ENCODE measurements at places on chromosomes 2 and 18. TPM values are rescaled to one million over a fixed set of nuclear protein-coding genes. Genes with fewer than 3 reads are reported as not detected.

Gene SERPINB13
- not detected for total RNA-seq

Gene GMCL1
- 9.5 TPM for total RNA-seq

Gene IL1F10
- not detected for total RNA-seq

Gene GPR39
- total RNA-seq = 4.0 TPM

DNA sequence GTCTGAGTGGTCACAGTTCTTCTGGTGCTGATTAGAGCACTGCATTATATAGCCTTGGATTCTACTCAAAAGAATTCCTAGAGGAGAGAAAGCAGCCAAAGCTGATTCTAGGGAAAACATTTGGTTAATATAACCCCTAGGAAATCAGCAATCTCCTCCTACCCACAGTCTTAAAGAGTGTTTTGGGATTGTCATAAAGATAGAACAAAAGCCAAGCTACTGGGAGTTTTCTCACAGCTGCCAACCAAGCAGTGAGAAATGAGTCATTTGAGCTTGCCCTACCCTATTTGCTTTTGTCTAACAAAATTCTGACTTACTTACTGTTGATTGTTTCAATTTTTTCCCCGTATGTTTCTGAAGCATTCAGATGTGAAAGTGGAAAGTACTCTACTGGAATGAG lies 469.3 kb downstream of the PLCL1 start:
- DNase-seq = peak; percentile 10

GRCh38 chr2:191165176-191165643 lies 14.4 kb upstream of the STAT4 start:
- no peak for DNase-seq

DNA sequence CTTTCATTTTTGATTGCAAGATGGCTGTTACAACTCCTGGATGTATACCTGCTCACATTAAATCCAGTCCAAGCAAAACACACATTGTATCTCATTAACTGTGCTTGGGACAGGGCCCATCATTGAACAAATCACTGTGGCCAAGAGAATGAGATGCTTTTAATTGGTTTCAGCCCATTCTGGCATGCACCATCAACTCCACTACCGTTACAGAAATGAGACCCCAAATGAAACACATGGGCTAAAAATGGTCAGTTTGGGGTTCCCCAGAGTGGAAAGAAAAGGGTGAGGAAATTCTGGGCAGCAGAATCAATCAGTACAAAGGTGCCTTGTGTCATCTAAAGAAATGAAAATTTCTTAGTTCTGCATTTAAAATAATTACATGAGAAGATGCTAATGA lies 52.7 kb downstream of the FAM171B start:
- no peak for DNase-seq

- no peak for DNase-seq
These were observed 92.7 kb downstream of the VWC2L start for GRCh38 chr2:214503568-214503967.

GRCh38 chr2:54613386-54613785 lies 110.1 kb upstream of the EML6 start:
- no peak for DNase-seq

DNA sequence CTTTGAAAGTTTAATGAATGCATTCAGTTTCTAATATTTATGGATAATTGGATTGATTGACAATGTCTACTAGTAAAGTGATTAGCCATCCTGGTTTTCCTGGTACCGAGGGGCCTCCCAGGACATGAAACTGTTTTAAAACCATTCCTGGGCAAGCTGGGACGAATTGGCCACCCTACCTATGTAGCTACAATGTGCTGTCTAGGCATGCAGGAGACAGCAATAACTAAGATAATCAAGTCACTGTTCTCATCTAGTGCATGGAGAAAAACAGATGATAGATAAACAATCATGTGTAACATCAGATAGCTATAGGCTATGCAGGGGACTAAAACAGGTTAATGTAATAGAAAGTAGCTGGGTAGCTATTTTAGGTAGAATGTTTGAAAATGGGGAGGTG lies 67.1 kb downstream of the PMAIP1 start:
- no peak for DNase-seq

DNA sequence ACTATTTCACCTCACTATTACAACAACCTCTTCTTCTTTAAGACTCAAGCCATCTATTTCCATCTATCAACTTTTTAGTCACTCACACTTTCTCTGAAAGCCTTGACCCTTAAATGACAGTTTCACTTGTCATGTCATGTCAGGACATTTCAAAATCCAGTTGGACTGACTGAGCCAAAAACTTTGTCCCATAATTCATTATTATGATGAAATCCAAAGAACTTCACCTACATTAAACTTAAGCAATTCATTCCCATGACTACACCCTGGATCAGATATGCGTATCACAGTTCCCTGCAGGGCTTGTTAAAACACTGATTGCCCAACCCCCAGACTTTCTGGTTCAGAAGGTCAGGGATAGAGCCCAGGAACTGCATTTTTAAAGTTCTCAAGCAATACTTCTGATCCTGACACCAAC lies 26.5 kb downstream of the LDAH start:
- no peak for DNase-seq

GRCh38 chr2:17571681-17572080 lies 31.2 kb downstream of the VSNL1 start:
- DNase-seq = peak; percentile 61
